ENCODE measurements at places on chromosomes 6 and 20. TPM values are rescaled to one million over a fixed set of nuclear protein-coding genes. Genes with fewer than 3 reads are reported as not detected.

Gene GPX5
- total RNA-seq = not detected

Gene PIM1
- total RNA-seq = 28.9 TPM

Gene NOX3
- total RNA-seq = not detected

Gene HLA-DRB5
- 14.3 TPM for total RNA-seq

Gene SOX12
- total RNA-seq = 12.3 TPM

Gene APOBEC2
- 219 TPM for total RNA-seq

Gene SUMO4
- total RNA-seq = 0.27 TPM

Gene BPI
- total RNA-seq = not detected

Gene PHACTR1
- 85.9 TPM for total RNA-seq

Gene STK35
- total RNA-seq = 13.9 TPM

Gene ADGB
- not detected for total RNA-seq
